Epithelial cell of alveolus of lung (primary cell): ENCODE measurements at places on chromosomes 6 and 20. TPM values are rescaled to one million over a fixed set of nuclear protein-coding genes. Genes with fewer than 3 reads are reported as not detected.

PNPLA1 gene
- not detected in 2 replicates for total RNA-seq

GPR63 gene
- 0.64 and 1.7 TPM in 2 replicates for total RNA-seq

CDYL gene
- 16.0 and 18.7 TPM in 2 replicates for total RNA-seq

XKR7 gene
- total RNA-seq: not detected in 2 replicates

ZC2HC1B gene
- total RNA-seq: not detected in 2 replicates
